Stimulated activated CD8-positive, alpha-beta memory T cell treated with anti-CD3 and anti-CD28 coated beads, Interleukin-7, amount 100 ng/mL, for 4 hours (primary cell): ENCODE measurements at places on chromosomes 13 and 19.

- DNase-seq: no peak
Observed at GRCh38 chr19:1917146-1917545, 11.9 kb downstream of the ADAT3 start.

GRCh38 chr19:8101311-8101710 lies 48.1 kb downstream of the FBN3 start:
- DNase-seq: no peak

- DNase-seq: no peak
Observed at GRCh38 chr13:50459658-50460057, 383.8 kb downstream of the DLEU7 start.

DNA sequence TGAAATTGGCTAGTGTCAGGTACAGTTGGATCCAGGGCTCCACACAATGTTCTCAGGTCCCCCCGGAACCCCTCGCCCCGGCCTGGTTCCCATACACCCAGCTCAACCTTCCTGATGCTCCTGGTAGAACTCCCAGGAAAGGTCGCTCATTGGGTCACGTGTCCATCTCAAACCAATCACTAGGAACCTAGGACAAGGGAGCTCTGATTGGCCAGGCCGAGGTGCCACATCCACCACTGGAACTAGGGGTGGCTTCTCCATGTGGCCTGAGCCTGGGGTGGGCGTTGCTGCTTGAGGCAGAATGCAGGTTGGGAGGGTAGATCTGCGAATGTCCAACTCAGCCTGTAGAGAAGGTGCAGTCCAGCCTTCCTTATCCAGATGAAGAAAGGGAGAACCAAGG lies 6.9 kb upstream of the MEF2B start:
- DNase-seq: no peak

DNA sequence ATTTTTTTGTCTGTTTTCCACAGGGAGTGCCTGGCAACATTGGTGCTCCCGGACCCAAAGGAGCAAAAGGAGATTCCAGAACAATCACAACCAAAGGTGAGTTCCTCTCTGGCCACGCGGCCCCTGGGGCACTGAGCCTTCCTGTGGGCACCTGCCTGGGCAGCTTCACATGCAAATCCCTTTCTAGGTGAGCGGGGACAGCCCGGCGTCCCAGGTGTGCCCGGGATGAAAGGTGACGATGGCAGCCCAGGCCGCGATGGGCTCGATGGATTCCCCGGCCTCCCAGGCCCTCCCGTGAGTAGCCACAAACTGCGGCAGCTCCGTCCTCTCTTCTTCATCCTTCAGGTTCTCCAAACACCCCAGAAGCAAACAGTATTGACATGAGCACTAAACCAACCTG lies 99.4 kb downstream of the RAB20 start:
- no peak for DNase-seq

- DNase-seq: no peak
Observed at GRCh38 chr19:32868206-32868950, 1.2 kb downstream of the SLC7A9 start.

DNA sequence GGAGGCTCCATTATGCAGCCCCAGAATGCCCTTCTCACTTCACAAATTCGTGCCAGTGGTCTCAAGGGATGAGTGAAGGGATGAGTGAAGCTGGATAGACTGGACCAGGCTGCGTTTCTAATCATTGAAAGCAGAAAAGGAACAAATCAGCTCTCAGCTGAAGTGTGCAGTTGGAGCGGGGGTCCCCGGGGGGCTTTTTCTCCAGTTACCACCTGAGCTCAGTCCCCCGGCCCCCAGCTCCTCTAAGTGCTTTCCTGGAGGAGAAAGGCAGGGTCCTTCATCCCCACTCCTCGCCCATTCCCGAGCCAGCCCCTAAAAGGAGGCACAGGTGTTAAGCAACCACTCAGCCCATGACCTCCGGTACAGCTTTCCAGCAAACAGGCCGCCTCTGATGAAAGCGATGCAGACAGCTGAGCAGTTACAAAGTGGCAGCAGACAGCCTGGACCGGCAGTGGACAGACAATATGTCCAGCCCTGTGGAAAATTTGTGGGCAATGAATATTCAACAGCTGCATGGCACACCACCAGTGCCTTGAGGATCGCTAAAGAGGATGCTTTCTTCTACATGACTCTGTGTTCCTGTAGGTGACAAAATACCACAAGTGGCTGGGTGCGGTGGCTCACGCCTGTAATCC lies 110.7 kb upstream of the UBL3 start:
- DNase-seq: no peak

DNA sequence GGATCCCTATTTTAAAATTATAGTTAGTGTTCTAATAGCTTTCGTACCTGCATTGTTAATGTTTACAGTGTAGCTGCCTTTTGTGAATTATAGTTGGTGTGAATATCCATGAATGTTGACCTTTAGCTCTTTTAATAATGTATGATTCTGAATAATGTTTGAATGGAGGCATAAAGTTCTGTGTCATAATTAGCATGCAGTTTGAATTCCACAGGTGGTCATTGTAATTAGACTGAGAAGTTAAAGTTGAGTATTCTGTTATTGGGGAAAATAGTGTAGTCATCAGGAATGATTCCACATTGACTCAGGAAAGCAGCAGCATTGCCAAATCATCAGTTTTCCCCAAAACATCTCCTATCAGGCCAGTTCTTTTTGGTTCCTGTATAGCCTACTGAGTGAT lies 12.1 kb downstream of the GPR18 start:
- DNase-seq: no peak

DNA sequence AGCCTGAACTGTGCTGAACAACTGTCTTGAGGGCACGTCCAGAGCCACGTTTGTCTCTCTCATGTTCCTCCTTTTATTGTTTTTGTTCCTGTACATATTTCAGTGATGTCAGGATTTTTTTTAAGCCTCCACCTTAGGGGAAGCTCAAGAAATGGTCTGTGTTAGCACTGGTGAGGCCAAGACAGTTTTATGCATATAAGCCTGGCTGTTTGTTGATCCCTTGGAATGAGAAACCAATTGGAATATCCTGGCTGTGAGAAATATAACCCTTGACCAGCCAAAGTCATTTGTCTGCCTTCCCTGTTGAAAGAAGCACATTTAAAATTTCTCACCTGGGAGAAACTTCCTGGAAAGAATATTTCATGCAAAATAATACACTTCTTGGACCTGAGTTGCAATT lies 115.8 kb downstream of the DNAJC15 start:
- DNase-seq: no peak

- DNase-seq: no peak
Observed at GRCh38 chr19:31863122-31863521, 482.3 kb upstream of the ZNF507 start.

DNA sequence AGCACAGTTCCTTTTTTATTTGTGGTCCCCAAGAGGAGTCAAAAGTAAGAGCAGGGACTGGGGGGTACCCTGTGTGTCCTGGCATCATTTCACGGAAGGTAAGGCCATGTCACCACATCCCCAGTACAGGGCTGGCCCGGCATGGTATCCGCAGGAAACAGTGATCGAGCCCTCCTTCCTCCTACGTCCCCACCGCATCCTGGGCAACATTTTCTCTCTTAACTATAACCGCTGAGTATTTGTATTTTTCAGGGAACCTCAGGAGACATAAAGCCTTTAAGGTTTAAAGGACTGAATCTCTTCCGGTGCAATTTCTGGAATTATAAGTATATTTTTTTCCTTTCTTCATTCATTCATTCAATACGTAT lies 13.6 kb upstream of the LATS2 start:
- DNase-seq: peak; percentile 30

GRCh38 chr19:16288544-16288943 lies 36.1 kb upstream of the KLF2 start:
- no peak for DNase-seq

- no peak for DNase-seq
Observed at GRCh38 chr13:35879111-35879510, 252.1 kb downstream of the DCLK1 start.

GRCh38 chr19:18807861-18808331 lies 16.8 kb upstream of the COMP start:
- DNase-seq: no peak

- no peak for DNase-seq
Observed at GRCh38 chr13:67416047-67416925, 186.2 kb upstream of the PCDH9 start.

GRCh38 chr19:38946229-38947010 lies 15.7 kb downstream of the MRPS12 start:
- no peak for DNase-seq

- no peak for DNase-seq
Observed at GRCh38 chr19:39166571-39167391, 30.0 kb upstream of the NCCRP1 start.

DNA sequence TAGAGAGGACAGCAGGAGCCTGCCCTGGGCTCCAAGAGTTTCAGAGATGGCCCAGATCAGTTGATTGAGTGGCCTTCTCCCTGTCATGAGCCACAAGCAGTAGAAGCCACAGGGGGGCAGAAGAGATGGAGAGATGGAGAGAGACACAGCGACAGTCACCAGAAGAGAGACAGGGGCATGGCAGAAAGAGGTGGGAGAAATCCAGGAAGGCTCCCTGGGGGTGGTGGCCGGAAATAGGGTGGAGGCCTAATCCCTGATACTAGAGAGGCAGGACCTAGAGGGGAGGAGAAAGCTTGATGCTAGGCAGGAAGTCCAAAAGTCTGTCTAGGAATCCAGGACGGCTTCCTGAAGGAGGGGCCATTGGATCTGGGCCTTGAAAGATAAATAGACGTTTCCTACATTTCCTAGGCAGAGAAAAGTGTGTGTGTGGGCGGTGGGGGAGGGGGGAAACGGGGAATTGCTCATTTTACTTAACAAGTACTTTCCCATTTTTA lies 9.6 kb upstream of the TPM4 start:
- DNase-seq: no peak

GRCh38 chr19:15260939-15261338 lies 28.7 kb upstream of the EPHX3 start:
- no peak for DNase-seq

DNA sequence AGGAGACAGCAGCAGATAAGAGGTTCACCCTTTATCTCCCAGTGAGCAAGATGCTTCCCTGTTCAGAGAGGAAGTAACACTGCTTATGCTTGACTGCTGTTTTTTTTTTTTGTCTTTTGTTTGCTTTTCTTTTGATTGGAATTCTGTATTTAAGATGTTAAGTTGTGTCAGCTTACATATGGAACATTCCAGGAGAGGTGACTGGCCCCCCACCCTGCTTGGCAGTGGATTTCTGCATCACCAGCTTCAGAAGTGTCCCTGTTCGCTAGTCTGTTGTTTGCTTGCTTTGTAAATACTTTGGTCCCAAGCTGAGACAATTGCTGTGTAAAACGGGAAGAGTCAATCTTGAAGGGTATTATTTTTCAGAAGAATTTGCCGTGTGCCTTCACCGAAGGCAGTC lies 43.0 kb downstream of the IFT88 start:
- DNase-seq: no peak

DNA sequence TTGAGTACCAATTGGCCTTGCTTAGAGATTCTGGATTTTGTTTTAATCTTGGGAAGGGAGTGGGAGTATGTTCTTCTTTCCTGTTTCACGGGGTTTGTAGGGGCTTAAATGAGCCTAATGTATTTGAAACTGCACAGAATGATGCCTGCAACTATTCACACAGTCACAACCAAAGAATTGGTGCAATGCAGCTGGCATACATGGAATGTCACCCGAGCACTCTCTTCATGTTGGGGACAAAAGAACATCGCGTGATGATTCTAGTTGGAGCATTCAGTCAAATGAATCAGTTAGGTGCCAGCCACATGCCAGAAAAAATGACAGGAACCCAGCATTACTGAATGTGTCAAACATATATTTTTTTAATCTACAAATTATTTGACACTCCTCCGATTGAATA lies 22.1 kb downstream of the STARD13 start:
- no peak for DNase-seq

GRCh38 chr19:14544047-14544446 lies 14.7 kb downstream of the TECR start:
- DNase-seq: no peak

DNA sequence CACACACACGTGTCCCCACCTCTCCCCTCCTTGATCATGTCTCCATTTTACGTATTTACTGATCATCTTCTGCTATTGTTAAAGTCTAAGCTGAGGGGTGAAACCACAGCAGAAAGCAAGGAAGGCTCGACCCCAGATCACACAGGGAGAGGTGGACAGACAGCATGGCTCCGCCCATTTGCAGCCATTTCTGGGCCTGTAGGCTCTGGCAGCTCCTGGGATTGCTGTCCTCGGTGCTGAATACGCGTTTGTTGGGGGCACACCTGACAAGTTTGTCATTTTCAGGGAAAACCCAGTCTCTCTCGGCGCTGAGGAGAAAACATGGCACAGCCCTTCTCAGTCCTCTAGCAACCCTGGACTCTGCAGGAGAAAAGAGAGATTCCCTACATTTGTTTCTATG lies 8.0 kb downstream of the TMEM86B start:
- no peak for DNase-seq

DNA sequence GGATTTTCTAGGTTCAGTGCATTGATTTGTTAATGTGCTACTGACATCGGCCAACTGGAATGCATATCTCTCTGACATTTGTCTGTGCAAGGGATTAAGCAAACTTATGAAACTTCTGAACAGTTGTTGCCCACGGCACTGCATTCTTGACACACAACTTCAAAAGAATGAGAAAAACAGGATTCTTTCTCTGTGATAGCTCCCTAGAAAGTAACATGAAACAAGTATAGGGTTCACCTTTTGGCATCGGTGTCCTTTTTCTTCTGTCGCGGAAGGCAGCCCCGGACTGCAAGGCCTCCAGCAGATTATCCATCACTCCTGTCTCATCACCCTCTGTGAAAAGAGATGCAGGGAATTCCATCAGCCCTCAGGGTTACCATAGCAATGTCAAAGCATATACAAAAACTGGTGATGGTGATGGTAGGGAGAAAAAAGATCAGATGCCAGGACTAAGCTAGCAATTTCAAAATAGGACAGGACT lies 389.2 kb downstream of the DIAPH3 start:
- no peak for DNase-seq

DNA sequence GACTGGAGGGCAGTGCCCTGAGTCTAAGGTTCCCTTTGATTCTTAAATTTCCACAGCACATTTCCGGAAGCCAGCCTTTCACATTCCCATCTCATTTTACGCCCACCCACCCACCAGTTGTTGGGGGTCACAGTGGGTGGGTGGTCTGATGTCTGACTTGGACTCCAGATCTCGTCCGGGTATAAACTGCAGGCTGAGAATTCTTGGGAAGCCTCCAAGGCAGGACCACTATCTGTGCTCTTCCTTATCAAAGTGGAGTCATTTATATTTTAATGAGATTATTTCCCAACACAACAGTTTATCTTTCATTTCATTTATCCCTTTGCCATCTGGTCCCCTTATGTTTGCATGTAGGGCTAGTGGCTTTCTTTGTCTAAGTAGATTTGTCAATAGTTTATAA lies 3.6 kb upstream of the FAM124A start:
- DNase-seq: no peak
